ENCODE measurements at places on chromosomes 6 and 20.

DNA sequence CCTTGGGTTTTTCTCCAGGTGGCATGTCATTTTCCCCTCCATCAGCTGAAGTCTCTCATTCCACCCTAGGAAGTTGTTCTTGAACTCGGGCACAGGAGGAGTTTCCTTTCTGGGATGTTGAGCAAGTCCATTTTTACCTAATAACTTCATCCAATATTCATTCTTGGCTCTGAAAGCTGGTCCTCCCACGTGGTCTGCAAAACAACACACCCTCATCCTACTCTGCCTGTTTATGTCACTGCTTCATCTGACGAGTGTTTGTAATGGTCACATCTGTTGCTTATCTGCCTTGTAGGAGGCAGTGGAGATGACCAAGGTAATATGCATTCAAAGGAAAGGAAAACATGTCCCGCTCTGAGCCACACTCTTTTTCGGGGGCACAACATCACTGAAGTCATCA is 41.7 kb upstream of the AIG1 start:
- DNase-seq = no peak

DNA sequence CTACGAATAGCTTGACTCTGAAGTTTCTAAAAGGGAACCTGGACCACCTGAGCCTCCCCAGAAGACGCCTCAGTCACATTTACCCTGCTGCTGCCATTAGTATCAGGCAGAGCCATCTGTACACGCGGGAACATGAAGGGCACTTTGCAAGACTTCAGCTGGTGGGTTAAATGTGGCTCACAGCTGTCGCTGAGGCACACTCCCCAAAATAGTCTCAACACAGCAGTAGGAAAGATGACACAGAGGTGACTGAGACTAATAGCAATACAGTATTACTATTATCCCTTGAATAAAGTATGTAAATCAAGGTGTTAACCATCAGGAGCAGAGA is 29.0 kb downstream of the PSMB1 start:
- no peak for DNase-seq

- no peak for DNase-seq
These were observed 643 bp downstream of the SLA2 start for GRCh38 chr20:36645353-36645752.

DNA sequence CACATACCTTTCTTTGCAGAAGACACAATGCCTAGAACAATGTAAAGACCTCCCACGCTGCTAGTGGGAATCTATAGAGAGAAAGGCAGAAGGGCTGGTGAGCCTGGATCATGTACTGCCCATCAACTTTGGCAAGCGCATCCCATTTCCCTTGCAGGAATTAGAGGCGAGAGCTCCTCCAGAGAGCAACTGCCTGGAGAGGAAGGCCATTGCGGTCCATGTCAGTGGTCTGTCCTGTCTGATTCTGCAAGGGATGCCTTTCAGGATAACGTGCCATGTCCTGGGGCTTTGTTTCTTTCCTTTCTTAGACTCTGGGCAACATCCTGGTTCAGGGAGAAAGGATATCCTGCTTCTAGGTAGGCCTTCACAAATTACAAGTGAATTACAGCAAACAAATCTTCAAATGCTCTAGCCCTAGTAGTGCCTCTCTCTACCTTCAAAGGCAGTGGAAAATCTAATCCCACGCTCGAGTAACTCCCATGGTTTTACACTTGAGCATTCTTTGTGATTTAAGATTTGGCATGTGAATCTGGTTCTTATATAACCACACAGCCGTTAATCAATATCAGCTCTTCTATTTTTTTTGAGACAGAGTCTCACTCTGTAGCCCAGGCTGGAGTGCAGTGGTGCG is 38.5 kb downstream of the GCNT2 start:
- no peak for DNase-seq

GRCh38 chr6:163048345-163048744 is 320.6 kb downstream of the PACRG start:
- no peak for DNase-seq

- no peak for DNase-seq
These were observed 25.4 kb downstream of the COL9A1 start for GRCh38 chr6:70277470-70277869.

Data from HuH-7 (cell line).